ENCODE measurements at places on chromosomes 7 and 10.
A peak's percentile ranks its signal among the peaks of the same experiment; 100 is the strongest.

- no peak for DNase-seq
These were observed 16.3 kb upstream of the HPS1 start for GRCh38 chr10:98463016-98463415.

DNA sequence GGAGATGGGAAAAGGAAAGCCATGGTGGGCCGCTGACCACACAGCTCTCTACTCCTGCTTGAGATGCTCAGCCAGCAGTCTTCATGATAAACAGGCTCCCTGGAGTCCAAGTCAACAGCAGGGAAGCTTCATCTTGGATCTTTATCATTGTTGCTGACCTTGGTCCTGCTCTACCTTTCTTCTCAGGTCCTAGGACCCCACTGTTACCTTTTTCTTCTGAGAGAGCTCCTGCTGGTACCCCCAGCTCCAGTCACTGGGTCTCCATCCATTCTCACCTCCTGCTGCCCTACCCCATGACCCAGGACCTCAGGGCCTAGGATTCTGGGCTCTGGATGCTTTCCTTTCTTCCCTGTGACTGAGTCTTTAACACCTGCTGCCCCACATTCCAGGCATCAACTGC is 5.2 kb upstream of the CRTAC1 start:
- DNase-seq: no peak

GRCh38 chr7:124443762-124444161 is 321.8 kb downstream of the GPR37 start:
- no peak for DNase-seq

GRCh38 chr10:120514035-120514620 is 57.1 kb downstream of the PLPP4 start:
- DNase-seq: peak; percentile 67

GRCh38 chr7:70214071-70214470 is 615.8 kb downstream of the AUTS2 start:
- DNase-seq: no peak

- no peak for DNase-seq
These were observed 60.4 kb downstream of the FZD1 start for GRCh38 chr7:91324663-91325062.

- DNase-seq: no peak
These were observed 577.0 kb downstream of the TYW1 start for GRCh38 chr7:67573639-67574038.

DNA sequence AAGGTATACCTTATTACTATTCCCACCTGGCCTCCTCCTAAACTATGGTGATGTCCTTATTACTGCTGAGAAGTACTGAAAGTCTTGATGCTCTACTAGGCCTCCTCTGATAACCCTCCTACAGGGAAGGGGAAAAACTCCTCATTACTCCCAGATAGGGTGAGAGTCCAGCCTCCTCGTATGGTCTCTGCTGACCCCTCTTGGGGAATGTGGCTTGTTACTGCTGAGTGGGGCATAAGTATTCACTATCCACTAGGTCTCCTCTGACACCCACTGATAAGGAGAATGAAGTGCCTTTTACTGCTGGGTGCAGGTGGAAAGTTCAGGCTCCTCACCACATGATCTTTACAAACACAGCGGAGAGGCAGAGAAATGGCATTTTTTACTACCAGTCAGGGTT is 222.9 kb downstream of the CHRM2 start:
- peak; percentile 81 for DNase-seq

DNA sequence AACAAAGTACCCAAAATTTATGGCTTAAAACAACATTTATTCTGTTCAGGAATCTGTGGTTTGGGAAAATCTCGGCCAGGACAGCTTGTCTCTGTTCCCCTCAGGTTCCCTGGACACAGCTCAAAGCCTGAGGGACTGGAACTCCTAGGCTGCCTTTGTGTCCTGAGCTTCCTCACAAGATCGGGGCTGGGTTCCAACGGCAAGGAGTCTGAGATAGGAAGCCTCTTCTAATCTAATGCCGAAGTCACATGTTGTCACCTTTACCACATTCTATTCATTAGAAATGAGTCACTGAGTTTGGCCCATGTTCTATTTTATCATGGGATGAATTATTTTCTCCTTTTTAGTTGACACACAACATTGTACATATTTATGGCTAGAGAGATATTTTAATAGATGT is 80.5 kb downstream of the ANKRD26 start:
- no peak for DNase-seq

DNA sequence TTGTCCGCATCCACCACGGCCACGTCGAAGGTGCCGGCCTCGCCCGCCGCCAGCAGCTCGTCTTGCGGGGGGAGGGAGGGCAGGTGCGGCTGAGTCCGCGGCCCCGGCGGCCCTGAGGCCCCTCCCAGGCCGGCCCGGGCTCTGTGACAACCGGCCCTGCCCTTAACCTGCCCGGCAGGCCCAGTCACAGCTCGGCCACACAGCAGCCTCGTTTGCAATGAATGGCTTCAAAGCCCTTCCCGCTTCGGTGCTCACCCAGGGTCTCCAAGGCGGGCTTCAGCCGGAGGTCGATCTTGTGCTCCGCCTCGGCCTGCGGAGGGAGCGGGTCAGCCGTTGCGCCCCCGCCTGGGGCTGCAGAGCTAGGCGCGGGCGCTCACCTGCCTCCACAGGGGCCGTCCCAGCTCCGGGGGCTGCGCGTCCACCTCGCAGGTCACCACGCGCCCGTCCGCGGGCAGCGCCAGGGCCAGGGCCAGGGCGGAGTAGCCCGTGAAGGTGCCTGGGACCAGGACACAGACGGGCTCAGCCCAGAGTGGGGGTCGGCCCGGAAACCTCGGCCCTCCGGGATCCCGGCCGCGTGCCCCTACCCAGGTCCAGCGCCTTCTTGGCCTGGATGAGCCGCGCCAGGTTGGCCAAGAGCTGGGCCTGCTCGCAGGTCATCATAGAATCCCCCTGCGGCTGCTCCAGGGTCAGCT is 928 bp downstream of the COMTD1 start:
- DNase-seq: no peak

GRCh38 chr10:4943821-4944220 is 19.4 kb upstream of the AKR1C1 start:
- no peak for DNase-seq

DNA sequence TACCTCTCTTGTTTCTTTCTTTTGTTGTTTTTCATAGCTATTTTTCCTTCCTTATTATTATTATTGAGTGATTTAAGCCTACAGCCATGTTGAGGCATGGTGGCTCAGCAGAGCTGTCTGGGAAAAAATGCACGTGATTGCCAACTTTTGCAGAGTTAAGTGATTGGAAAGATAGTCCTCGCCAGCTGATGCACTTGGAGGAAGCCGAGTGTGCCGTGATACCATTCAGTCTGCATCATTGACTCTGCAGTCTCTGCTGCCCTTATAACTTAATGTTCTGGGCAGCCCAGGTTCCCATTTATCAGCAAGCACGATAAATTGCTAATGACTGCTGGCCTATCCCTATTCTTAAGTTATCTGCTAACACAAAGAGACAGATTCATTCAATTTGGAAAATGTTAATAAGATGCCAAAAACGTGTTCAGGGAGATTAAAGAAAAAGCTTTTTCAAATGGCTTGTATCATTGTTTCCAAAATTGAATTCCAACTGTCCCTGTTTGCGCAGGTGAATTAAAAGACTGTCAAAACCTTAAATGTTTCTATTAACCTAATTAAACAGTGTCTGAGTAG is 232.9 kb upstream of the NPY start:
- DNase-seq: no peak

DNA sequence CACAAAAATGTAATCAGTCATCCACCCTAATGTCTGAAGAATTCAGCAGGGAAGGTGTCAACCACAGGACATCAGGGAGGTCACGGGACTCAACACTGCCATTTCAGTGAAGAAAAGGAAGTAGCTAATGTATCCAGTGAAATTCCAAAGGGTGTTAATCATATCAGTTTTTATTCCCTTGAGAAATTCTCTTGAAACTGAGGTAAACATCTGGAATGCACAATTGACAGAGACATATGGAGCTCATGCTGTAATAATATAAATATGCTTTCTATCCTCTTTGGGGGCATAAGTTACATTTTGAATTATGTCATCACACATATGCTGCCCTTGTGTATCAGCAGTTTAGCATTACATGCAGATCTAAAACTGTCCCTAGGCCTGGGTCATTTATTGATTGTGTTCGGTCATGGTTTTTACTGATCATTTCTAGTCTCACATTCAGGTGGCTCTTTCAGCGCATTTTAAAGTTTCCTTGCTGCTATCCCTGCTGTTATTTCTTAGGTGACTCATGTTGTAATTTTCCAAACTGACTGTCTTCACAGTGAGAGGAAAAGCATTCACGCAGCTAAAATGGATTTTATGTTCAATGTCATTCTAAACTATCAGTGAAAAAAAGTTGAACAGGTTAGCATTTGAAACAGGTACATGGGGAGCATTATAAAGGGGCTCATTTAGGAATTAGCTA is 273.9 kb downstream of the TSPAN12 start:
- DNase-seq: peak; percentile 77

GRCh38 chr7:135519233-135519688 is 9.4 kb upstream of the CNOT4 start:
- DNase-seq: no peak

DNA sequence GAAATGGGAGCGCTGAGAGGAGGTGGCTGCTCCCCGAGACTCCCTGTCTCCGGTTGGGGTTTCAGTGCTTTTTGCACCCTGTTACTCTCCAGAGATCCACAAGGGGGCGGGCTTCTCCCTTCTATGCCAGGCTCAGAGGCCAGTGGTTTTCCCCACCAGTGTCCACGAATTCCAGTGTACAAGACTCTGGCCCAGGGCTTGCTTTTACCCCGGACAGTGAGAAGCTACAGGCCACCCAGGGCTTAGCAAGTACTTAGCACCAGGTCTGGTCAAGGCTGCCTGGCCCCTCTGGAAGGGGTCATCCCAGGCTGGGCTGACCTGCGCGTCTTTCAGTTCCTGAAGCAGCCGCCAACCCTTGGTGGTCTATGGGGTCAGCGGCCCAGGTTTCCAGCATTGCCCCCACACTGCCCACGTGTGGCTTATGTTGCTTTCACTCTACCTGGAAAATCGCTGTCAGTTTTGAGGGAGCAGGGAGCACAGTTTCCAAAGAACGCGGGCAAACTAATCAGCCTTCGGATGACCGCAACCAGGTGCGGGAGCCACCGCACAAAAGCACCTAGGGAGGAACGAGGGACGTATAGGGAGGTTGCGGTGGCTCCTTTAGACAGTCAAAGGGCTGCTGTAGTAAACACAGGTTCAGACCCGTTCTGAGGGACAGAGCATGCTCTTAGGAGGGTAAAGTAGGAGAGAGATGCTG is 6.8 kb downstream of the CYP26A1 start:
- peak; percentile 35 for DNase-seq

DNA sequence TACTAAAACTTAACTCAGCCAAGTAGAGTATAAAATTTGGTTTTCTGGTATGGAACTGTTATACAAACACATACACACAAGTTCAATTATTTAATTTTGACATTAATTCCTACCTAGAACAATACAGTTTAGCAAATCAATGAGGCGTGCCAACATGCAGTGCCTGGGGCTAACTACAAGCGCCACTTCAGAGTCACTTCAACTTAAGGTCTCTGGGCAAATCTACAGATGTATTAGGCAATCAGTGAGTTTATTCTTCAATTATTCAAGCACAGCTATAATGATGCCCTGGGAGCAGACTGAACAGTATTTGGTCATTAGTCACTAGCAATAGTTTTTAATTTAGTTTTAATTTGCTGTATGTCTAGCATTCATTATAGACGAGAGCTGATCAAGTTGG is 51.6 kb downstream of the HIBADH start:
- DNase-seq: no peak

GRCh38 chr7:28806841-28807240 is 151.3 kb downstream of the TRIL start:
- no peak for DNase-seq

GRCh38 chr7:44217223-44217714 is 16.5 kb downstream of the YKT6 start:
- DNase-seq: no peak

DNA sequence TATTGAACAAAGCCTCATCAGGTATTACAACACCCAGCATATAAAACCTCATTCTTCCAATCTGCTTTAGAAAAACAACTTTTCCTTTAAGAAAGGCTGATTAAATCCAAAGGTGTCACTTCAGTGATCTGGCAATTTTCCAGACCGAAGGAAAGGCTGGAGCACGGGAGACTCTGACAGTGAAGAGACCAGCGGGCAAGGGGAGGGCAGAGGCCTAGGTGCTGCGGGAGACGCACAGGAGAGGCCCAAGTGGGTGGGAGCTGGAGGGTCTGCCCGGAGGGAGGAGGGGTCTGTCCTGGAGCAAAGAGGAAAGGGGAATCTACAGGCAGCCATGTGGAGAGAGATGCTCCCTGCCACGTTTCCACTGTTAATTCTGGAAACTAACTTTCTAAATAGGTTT is 24.3 kb upstream of the PPP2R2D start:
- DNase-seq: no peak

DNA sequence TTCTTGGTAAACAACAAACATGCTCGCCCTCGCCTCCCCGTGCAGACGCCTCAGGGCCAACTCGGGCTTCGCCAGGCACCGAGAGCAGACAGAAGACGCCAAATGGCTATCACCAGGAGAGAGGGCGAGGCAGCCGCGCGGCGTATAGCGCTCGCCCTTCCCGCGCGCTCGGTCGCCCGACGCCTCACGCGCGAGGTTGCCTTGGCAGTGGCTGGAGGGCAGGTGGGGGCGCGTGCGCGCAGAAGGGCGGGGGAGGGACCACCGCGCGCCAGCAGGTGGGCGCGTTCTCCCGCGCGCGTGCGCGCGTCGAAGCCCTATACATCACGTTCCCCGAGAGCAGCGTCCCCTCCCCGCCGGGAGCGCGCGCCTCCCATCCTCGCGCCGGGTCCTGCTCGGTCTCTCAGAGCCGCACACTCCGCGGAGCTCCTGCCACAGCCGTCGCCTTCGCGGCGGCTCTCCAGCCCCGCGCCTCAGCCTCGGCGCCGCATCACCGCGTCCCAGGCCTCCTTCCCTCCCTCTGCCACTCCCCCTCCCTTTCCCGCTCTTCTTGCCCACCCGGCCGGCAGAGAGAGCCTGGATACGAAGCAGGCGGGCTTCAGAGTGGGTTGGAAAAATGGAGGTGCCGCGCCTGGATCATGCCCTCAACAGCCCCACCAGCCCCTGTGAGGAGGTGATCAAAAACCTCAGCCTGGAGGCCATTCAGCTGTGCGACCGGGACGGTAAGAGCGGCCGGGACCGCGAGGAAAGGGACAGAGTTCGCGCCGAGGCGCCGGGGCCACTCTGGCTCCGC is at the start of gene PHYHIPL:
TSS of gene PHYHIPL (plus strand) at position 403 of the 790 bp plus-strand sequence. CDS start at position 614, 211 bp downstream.
- no peak for DNase-seq

DNA sequence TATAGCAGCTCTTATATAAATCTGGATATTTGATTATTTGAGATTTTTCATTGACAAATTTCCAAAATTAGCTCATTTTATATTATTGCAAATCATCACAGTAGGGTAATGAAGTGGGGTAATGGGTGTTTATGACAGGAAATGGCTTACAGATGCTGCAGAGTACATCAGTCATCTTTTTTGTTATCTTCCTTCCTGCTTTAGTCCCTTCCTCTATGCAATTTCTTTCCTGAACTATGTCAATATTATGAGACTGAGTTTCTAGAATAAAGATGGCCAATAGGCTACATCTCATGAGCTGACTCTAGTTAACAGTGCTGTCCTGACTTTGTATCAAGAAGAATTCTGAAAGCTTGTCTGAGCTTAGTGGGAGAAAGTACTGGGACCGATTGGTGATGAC is 244.5 kb downstream of the XPNPEP1 start:
- no peak for DNase-seq

- no peak for DNase-seq
These were observed 940 bp upstream of the PSD start for GRCh38 chr10:102419269-102420180.
